Kidney (tissue), 22 donors: ENCODE measurements at places on chromosomes 16 and 17. TPM values are rescaled to one million over a fixed set of nuclear protein-coding genes. Genes with fewer than 3 reads are reported as not detected.

MRM3 gene
- 14.4 TPM for total RNA-seq

SLC6A4 gene
- total RNA-seq, result 0.94 TPM

PRAC1 gene
- total RNA-seq, result not detected

UBALD1 gene
- total RNA-seq, result 38.3 TPM

DNA sequence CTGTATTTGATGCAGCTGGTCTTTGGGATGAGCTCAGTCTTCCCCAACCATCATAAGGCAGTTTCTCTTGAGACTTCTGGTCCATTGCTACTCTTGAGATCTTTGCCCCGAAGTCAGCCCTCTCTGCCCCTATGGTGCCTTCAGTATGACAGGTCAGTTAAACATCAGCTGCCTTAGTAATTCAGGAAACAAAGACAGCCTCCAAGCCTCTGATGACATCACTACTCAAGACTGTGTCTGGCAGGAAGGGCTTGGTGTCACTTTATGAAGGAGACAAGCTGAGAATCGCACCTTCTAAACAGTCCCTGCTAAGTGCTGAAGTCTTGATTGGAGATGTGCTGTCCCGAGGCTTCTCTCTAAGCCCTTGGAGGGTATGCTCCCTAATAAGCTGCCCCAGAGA lies 104.9 kb upstream of the TBX2 start:
- peak; percentile 40 for DNase-seq

DNA sequence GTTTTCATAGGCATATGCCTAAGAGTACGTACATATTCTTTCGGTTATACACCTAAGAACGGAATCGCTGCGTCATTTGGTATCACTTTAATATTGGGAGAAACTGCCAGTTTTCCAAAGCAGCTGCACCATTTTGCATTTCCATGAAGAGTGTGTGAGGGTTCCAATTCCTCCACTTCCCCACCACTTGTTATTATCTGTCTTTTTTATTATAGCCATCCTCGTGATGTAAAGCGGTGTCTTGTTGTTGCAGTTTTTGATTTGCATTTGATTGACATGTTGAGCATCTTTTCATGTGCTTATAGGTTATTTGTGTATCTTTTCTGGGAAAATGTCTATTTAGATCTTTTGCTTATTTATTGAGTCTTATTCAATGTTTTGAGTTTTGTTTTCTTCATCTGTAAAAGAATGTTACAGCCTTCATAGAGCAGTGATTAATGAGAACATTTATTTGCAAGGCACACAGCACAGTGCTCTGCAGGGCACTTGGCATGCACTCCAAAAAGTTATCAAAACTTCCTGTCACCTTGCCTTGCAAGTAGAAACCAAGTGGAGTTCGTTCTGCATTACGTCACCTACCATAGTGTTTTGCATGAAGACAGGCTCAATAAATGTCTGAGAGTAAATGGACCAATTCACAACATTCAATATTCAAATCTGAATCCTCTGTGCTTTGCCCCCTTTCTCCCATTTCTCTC lies 26.6 kb upstream of the ST6GALNAC1 start:
- peak; percentile 64 for DNase-seq

GRCh38 chr16:49411121-49411970 lies 37.7 kb downstream of the C16orf78 start:
- DNase-seq, result no peak

GRCh38 chr16:12588510-12588909 lies 215.2 kb downstream of the CPPED1 start:
- no peak for DNase-seq

DNA sequence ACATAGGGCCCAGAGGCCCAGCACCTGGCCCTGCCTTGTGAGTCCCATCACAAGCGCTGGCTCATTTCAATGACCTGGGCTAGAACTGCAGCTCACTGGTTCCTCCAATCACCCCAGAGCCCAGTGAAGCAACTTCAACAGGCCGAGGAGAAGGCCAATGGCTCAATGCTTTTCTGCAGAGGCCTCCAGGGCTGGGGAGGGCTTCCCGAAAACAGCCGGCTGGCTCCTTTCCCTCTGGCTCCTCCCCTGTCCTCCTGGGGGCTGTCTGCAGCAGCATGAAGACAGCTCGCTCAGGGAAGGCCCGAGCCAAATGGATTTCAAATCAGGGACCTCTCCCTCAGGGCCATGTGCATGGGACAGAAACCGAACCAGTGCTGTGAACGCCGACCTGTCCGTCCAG lies 121.6 kb downstream of the ZNF423 start:
- DNase-seq, result peak; percentile 58

DNA sequence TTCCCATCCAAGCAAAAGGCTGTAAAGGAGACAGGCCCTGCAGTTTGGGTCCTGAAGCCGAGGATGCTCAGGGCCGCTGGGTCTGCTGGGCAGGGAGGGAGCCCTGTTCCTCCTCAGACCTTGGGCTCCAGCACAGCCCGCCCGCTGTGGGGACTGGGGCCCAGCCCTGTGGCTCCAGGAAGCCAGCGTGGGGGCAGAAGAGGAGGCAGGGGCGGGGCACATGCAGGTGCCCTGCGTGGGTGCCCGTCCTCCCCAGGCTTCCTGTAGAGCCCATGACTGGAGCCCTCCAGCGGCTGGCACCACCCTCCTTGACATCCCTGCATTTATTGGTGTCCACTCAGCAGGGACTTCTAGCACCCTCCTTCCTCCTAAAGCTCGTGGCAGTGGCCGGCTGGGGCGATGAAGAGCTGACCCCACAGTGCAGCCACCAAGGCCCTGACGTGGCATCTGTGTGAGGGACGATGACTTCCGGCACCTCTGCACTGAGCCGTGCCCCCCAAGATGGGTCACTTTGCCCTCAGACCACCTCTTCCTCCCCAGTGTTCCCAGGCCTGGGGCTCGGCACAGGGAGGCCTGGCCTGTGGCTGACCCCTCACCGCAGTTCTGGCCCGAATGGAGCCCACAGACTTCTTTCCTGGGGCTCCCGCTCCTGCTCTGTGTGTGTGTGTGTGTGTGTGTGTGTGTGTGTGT lies 9.9 kb downstream of the PRSS27 start:
- DNase-seq, result no peak

DNA sequence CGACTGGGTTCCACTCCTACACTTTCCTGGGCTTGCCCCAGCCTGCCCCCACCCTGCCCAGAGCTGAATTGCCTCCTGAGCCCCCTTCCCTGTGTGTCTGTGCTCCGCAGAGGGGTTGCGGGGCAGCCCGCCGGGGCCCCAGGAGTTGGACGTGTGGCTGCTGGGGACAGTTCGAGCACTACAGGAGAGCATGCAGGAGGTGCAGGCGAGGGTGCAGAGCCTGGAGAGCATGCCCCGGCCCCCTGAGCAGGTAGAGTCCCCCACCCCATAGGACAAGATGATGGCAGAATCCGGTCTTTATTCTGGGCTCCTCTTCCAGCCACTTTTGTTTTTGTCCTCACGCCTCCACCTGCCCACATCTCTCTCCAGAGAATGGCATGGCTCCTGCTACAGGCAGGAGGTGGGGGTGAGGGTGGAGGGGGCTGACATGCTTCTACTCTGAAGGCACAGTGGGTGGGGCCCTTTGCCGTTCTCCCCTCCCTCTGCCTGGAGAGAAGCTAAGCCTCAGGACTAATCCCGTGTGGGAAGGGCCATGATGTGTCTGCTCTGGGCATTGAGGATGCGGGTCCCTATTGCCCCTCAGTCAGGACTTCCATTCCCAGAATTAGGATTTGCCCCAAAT lies 3.5 kb downstream of the ACBD4 start:
- DNase-seq, result no peak
